ENCODE measurements at places on chromosomes 6 and 20. TPM values are rescaled to one million over a fixed set of nuclear protein-coding genes. Genes with fewer than 3 reads are reported as not detected.

The LY6G6D gene
- total RNA-seq = not detected

DNA sequence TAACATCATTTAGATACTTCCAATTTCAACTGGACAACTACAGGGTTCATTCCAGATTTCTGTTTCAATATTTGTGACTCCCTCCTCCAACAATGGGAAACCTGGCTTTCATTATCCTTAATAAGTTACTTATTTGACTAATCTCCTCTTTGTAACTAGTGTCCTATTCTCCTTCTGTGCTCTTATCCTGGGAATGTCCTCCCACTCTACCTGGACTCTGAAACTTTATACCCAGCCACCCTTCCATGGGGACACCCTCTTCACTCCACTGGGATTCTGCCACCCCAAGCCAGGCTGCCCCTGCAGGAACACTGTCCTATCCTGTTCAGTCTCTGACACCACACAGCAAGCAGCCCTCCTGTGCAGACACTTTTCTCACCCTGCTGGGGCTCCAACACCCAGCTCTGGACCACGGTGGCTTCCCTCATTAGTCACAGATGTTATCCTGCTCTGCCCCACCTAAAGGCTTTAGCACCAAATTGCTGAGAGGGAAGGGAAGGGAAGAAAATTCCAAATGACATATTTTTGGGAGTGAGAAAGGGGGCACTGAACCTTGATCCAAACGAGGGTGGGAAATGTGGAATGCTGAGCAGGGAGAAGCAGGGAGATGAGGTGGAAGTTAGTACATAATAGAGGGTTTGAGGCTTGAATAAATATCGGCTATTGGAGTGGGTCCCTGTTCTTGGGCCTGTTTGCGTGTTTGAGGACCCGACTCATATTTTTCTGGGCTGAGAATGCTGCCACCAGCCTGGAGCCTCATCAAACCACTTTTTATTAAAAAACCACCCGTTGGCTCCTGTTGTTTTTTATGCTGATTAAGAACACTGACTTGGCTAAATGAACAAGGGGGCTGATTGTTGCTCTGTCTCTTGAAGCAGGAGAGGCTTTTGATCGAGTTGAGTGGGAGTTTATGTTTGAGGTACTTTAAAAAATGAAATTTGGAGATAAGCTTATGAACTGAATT, 54.0 kb upstream of the AKIRIN2 start:
- no peak for DNase-seq

DNA sequence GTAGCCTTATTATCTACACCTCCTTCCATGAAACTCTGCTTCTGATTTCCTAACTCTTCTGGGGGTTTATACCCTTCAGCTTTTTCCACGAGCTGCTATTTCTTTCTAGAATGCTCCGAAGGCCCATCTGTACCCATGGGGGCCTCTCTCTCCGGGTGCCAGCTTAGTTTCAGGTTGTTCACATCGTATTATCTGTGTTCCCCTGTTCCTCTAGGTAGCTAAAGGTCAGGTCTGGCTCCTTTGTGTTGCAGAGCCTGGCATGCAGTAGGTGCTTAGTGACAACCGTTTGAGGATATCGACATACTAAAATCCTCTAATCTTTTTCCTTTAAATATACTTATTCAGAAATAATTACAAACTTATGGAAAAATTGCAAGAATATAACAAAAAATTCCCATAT, 73.0 kb downstream of the UST start:
- no peak for DNase-seq

GRCh38 chr6:1576711-1577110, 33.0 kb upstream of the FOXC1 start:
- DNase-seq = no peak

Data from H9 (cell line).